ENCODE measurements at places on chromosomes 13 and 19.
A peak's percentile ranks its signal among the peaks of the same experiment; 100 is the strongest.

DNA sequence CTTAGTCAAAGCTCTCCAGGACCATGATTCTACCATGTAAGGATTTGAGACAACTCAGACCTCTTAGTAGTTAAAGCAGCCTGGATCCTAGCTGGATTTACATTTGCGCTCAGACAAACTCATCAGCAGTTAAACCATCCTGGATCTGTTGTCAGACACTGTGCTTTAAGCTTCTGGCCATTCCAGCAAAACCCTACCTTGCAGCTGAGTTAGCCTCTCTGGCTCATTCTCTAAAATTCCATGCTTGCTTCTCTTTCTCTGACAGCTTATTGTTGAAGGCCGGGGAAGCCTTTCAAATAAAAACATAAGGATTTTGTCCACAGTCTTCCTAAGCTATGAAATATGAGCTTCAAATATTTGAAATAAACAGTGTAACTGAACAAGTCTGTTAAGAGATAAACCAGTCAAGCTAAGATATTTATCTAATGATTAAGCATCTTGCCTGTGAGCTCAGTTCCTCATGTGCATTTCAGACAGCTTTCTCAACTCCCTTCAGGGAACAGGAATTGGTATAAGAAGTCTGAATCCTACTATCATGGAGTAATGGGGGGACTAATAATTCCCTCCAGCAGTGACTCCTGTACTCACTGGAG lies 89.3 kb downstream of the SLAIN1 start:
- DNase-seq, result no peak

DNA sequence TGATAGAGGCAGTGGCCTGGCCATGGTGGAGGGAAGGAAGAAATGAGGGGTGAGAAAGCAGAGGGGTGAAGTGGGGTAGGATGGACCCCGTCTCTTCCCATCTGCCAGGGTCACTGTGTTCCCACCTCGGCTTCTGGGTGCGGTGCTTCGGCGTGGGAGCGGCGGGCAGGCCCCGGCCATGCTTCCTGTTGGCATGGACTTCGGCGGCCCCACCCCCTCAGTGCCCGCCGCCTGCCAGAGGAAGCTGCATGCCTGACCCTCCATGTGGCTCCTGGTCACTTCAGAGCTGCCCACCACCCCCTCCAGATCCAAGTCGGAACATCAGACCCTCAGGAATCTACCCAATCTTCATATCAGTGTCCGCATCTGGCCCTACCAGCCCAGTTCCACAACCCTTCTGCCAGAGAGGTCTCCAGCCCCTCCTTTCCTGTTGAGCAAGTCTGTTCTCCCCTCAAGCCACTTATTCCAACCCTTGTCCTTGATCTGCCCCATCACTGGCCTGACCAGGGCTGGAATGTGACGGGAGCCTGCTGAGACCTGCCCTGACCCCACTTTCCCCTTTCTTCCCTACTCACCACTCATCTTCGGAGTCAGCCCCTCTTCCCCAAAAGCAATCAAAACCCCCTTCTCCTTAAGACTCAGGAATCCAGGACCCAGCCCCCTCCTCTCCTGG lies 1.5 kb downstream of the KCNN4 start:
- DNase-seq, result no peak

GRCh38 chr19:788686-788982 lies 8.6 kb upstream of the PTBP1 start:
- no peak for DNase-seq

- peak; percentile 56 for DNase-seq
These were observed 12.6 kb downstream of the XRCC1 start for GRCh38 chr19:43562698-43563241.

DNA sequence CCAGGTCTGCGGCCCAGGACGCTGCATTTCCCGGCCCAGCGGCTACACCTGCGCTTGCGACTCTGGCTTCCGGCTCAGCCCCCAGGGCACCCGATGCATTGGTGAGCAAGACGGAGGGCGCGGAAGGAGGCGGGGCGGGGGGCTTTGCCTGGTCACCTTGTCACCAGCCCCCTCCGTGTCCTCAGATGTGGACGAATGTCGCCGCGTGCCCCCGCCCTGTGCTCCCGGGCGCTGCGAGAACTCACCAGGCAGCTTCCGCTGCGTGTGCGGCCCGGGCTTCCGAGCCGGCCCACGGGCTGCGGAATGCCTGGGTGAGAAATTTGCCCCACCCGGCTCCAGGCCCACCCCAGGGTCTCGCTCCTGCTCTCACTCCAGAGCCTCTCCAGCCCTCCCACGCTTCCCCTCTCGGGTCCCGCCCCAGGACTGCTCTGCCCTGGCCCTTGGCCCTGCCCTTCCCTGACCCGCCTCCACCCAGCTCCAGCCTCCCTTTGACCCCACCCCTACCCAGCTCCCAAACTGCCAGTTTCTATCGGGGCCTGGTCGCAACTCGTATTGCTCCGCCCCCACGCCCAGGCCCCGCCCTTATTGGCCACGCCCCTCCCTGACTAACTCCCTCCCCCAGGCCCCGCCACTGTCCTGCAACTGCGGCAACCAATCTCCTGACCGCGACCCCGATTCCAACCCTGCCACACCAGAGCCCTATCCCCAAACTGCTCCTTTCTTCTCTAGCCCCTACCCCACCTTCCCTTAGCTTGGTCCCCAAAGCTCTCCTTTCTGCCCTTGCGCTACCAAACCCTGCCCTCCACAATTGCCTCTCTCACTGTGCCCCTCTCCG lies 8.6 kb downstream of the LTBP4 start:
- peak; percentile 85 for DNase-seq

DNA sequence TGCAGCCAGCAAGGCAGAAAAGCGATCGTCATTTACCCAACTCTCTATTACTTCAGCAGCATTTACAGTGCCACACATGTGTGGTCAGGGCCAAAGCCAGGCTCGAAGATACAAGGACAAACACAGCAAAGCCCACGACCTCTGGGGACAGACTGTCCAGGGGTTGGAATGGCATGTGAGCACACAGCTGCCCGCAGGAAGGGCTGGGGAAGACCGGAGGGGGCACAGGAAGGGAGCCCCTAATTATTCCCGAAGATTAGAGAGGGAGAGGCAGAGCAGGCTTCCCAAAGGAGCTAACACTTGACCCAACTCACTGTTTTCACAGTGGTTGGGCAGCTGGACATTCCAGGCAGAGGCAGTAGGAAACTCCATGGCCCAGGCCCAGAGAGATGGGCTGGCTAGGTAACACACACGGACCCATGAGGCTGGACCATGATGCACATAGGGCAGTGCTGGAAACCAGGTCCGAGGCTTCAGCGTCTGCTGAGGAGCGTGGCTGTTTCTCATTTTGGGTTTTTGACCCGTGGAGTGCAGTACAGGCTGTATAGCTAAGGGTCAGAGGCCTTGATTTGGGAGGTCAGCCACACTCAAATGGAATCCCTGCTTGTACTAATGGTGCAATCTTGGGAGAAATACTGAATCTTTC lies 179.8 kb downstream of the FOXO1 start:
- no peak for DNase-seq

- DNase-seq, result no peak
These were observed 229.6 kb downstream of the ZIC5 start for GRCh38 chr13:99741960-99742359.

DNA sequence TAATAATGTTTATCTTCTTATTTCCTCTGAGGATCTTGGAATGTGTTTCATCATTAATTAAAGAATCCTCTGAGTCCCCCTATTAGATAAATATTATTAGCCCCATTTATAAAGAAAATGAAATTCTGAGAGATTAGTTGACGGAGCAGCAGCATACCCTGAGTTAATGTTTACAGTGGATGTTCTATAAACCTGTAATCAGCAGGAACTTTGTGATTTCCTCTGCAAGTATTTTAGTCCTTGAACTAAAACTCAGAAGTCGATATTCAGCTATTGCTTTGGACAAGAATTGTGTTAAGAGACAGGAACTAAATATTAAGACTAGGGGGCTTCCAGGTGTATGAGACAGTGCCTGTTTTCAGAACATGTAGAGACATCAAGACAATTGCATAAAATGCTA lies 243.3 kb downstream of the DCT start:
- DNase-seq, result no peak

- no peak for DNase-seq
These were observed 19.4 kb downstream of the ACTN4 start for GRCh38 chr19:38666663-38667511.

DNA sequence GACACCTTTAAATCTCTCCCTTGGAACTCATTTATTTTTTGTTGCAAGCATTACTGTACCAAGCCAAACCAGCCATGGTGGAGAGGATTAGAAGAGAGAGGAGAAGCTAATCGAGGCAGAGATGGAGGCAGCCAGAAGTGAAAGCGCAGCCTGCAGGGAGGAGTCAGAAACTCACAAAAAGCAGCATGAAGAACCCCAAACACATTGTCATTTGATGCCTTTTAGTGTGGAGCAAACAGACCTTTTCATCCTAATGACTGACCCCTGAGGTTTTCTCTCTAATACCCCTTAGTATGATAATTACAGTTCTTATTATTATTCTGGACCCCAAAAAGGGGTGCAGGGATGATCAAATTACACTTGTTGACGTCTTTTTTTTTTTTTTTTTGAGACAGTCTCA lies 62.5 kb downstream of the TNFRSF19 start:
- DNase-seq, result no peak

DNA sequence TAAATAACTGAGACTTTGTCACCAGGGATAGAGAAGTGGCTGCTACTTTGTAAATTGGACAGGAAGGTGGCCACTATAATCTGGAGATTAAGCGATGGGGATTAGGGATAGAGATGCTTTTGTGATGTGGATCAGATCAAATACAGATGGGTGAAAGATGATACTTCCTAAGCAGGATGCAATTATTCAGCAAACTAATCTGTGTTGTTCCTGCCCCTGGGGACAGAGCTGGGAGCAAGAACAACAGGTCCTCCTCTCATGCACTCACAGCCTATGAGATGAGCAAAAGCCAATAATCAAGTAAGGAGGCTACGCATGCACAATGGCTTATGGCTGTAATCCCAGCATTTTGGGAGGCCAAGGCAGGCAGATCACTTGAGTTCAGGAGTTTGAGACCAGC lies 4.6 kb downstream of the RGL3 start:
- no peak for DNase-seq

DNA sequence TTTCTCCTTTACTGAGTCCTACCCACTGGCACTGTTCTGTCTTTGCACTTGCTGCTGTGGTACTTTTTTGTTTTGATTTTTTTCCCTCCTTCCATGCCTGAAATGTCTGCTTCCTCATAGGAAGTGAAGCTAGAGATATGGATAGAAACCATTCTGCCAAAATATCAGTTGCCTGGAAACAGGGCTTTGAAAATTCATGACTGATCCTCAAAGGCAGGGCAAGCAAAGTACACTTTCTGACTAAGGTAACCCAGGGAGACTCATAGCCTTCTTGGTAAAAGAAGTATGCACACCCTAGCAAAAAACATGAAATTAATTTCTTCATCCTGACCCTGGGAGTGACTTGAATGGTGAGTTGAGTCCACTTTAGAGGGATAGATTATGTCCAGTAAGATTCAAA lies 329.8 kb downstream of the MYO16 start:
- DNase-seq, result no peak

- DNase-seq, result no peak
These were observed 53.8 kb downstream of the DPY19L3 start for GRCh38 chr19:32459204-32459865.

GRCh38 chr19:47186446-47187334 lies 44.3 kb downstream of the BBC3 start:
- DNase-seq, result peak; percentile 86

DNA sequence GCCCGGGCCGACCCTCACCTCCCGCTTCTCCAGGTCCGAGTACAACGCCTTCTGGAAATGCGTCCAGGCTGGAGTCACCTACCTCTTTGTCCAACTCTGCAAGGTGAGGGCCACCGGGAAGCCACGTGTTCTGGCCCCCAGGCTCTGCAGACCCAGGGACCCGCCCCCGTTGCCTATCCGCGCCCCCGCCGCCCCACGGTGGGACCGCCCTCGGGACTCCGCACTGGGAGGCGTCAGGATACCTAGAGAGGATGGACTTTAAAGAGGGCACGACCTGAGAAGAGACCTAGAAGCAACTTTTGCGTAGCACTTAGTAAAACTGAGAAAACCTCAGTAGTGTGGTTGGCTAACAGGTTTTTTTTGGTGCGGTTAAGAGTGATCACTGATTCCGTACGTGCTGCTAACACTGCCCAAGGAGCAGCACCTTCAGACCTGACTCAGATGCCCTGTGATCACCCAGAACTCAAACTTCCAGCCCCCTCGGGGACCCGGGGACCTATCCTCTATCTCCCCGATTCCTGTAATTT lies 492 bp downstream of the TMEM147 start:
- peak; percentile 83 for DNase-seq

DNA sequence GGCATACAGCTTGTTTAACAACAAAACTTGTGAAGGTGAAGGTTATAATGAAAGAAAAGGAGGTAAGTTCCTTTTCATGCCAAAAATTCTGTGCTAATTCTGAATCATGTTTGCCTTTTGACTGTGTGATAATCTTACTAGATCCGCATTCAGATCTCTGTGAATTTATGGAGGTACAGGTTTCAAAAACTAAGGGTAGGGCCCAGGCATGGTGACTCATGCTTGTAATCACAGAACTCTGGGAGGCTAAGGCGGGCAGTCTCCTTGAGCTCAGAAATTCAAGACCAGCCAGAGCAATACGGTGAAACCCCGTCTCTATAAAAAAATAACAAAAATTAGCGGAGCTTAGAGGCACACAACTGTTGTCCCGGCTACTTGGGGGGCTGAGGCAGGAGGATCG lies 45.9 kb downstream of the PCDH9 start:
- no peak for DNase-seq

DNA sequence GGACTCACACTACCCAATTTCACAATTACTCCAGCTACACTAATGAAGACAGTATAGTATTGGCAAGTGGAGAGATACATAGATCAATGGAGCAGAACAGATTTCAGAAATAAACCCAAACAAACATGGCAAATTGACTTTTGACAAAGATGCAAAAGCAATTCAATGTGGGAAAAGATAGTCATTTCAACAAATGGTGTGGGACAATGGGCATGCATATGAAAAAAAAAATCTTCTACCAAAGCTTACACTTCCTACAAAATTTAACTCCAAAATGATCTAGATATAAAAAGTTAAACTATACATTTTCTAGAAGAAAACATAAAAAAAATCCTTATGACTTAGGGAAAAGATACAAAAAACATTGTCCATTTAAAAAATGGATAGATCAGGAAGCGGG lies 2.7 kb upstream of the IGFL4 start:
- DNase-seq, result no peak

All from T-helper 2 cell (primary cell).